ENCODE measurements at places on chromosomes 13 and 19.

DNA sequence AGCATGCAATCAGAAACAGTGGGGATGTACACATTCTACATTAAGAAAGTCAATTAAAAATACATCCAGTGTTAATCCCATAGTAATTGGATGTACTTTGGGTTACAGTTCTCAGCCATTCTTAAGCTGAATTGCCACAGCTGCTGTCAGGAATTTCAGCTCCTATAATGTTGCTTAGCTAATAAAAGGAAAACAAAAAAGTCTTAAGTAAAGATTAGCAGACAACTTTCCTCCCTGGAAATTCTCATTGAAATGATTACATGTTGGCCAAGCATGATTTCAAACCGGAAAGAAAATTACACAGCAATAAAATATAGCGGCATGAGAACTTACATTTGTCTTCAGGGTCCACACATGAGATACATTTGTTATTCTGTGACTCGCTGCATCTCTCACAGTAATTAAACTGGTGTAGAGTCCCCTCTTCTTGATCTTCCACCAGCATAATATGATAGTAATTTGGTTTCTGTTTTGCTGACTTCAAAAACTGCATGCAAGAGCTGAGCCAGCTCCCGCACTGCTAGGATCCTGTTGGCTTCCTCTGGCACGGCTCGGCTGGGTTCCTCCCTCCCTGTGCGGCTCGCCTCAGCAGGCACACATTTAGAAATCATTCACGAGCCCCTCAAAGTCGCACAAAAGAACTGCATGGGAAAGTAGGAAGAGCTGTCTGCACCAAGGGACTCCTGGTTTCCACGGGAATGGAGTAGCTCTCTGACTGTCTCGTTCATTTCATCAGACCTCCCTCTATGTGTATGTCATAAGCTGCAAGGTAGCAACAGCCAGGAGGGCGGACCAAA lies at the start of gene HTR2A:
Gene HTR2A, minus strand, starts transcription at position 713 of the 797 bp plus-strand sequence. CDS start 1,147 bp downstream, outside the sequence.
- no peak for DNase-seq

- no peak for DNase-seq
Observed at GRCh38 chr13:51453959-51454703, 1.3 kb upstream of the INTS6 start.

DNA sequence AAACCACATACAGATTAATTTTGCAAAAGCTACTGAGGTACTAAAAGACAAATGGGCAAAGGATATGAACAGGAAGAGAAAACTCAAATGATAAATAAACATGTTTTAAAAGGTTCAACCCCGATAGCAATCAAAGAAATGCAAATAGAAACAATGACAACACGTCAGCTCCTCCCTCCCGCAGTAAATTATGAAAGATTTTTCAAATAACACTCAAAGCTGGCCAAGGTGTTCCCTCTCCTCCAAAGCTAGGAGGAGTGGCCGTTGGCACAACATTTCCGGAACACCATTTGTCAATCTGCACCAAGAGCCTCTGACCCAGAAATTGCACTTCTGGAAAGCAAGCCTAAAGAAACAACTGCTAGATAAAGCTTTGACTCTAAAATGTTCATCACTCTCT lies 28.3 kb downstream of the INSR start:
- DNase-seq = no peak

GRCh38 chr13:20461860-20462532 lies 63.7 kb downstream of the CRYL1 start:
- no peak for DNase-seq

GRCh38 chr19:36973844-36974195 lies 57.7 kb downstream of the ZNF568 start:
- no peak for DNase-seq

DNA sequence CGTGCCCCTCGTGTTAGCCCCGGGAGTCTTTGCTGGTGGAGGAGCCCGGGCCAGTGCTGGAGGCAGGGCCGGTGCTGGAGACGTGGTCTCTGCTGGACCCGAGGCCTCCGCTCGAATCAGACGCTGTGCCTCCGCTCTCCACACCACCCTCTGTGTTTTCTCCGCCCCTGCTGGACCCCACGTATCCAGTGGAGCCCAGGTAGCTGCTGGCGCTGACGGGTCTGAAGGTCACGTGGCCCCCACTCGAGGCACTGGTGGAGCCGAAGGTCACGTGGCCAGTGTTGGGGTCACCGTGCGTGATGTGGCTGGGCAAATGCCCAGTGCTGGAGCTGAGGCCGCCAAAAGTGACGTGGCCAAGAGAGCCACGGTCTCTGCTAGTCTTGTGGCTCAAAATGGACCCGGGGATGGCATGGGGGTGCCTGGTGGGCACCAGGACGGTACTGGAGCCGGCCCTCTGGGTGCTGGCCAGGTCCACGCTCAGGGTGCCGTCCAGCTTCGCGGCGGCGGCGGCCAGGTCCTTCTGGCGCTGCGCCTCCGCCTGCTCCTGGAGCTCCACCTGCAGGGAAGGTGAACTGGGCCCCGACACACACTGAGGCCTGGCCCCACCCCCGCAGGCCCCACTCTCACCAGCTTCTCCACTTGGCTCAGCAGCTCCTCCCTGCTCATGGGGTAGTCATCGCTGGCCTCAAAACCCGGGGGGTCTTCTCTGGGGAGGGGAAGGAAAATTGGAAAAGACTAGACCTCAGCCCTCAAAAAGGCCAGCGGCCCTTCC lies 27.3 kb downstream of the ZNF114 start:
- no peak for DNase-seq

GRCh38 chr19:1580382-1580781 lies 12.3 kb upstream of the MEX3D start:
- no peak for DNase-seq

DNA sequence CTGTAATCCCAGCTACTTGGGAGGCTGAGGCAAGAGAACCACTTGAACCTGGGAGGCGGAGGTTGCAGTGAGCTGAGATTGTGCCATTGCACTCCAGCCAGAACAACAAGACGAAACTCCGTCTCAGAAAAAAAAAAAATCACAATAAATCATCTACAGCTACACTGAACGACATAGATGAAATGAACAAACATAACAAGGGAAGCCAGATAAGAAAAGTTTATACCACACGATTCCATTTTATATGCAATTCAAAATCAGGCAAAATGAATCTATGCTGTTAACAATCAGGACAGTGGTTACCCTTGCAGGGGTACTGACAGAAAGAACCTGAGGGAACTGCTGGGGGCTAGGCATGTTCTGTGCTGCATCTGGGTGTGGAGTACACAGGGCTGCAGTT lies 5.7 kb downstream of the XRCC1 start:
- no peak for DNase-seq

- DNase-seq = no peak
Observed at GRCh38 chr13:33556828-33557227, 261.1 kb upstream of the RFC3 start.

- DNase-seq = no peak
Observed at GRCh38 chr19:20182222-20182785, 15.3 kb downstream of the ZNF486 start.

DNA sequence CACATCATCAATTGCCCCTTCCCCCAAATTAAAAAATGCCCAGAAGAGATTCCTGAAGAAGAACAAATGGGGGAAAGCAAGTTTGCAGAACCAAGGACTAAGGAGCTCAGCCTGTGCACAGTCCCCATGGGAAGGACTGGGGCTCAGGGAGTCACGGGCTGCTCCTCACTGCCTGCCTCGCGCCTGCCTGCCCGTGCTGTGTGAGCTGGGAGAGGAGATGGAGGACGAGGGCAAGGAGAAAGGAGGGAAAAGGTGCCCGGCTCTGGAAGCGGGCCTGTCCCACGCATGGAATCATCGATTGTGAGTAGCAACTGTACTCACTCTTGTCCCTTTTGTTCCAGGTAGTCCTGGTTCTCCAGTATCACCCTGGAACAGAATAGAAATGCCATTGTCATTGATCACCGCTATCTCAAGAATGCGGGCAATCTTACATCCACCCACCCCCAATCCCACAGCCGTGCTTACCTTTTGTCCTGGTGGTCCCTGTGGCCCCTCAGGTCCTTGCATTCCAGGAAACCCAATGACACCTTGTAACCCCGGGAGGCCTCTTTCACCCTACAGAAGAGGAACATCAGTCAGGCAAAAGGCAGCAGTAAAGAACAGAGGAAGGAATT lies 93.4 kb downstream of the COL4A1 start:
- DNase-seq = no peak

- DNase-seq = no peak
Observed at GRCh38 chr19:38003438-38004185, 96.6 kb downstream of the SIPA1L3 start.

DNA sequence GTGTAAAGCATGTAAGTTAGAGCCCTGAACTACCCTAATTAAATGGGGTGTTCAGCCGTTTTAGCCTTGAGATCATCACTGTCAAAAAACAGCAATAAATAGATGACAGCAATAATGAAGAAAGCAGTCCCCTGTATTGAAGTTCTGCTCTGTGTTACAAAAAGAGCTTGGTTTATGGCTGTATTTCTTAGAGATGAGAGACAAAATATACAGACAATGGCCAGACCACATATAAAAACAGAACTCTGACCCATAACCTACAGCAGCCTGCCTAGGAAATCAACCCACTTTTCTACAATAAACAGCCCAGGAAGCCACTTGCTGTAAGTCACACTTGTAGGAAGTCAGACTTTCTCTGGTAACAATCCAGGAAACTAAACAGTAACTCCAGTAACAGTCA lies 10.8 kb downstream of the IGFL3 start:
- no peak for DNase-seq

- no peak for DNase-seq
Observed at GRCh38 chr13:99043831-99044231, 66.0 kb upstream of the DOCK9 start.

DNA sequence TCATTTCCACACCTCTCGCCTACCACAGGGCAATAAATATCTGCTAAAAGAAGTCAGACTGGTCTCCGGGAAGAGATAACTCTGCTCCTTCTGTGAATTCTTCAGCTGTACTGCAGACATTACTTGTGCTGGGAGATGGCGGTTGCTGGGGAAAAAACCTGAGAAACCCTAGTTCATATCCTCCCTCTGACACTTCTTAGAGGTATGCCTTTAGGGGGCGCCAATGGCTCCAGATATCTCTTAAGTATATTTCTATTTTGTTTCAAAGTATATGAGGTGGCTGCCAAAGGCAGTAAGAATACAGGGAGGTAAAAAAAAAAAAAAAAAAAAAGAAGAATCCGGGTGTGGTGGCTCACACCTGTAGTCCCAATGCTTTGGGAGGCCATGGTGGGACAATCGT lies 175.2 kb downstream of the PAN3 start:
- no peak for DNase-seq

DNA sequence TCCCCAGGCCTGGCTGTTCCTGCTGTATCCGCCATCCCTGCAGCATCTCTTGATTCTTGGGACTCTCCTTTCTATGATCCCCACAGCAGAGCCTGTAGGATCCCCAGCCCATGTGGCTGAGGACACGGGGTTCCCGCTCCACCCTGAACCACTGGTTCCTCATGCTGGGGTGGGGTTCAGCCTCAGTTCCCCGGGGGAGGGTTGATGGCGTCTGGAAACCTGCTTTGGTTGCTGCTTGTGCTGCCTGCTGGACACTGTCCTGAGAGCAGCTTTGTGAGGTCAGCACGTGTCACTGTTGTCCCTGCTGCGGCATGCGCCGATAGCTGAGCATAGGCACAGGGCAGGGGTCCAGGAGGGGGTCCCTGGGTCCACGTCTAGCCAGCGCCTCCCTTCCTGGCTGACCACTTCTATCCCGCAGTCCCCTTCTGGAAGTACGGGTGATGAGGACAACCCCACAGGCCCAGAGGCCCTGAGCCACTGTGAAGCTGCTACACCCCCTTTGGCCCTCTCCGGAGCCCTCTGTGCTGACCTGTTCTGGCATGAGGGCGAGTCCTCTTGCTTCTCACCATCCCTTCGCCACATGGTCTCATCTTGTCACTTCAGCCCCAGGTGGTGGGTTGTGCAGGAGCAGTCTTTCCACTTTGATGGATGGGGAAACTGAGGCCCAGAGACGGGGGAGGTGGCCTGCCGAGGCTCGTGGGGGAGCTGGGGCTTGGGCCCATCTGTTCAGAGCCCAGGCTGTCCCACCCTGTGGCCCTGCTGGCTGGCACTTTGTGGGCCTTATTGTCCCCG lies 5.5 kb downstream of the EPN1 start:
- DNase-seq = no peak

DNA sequence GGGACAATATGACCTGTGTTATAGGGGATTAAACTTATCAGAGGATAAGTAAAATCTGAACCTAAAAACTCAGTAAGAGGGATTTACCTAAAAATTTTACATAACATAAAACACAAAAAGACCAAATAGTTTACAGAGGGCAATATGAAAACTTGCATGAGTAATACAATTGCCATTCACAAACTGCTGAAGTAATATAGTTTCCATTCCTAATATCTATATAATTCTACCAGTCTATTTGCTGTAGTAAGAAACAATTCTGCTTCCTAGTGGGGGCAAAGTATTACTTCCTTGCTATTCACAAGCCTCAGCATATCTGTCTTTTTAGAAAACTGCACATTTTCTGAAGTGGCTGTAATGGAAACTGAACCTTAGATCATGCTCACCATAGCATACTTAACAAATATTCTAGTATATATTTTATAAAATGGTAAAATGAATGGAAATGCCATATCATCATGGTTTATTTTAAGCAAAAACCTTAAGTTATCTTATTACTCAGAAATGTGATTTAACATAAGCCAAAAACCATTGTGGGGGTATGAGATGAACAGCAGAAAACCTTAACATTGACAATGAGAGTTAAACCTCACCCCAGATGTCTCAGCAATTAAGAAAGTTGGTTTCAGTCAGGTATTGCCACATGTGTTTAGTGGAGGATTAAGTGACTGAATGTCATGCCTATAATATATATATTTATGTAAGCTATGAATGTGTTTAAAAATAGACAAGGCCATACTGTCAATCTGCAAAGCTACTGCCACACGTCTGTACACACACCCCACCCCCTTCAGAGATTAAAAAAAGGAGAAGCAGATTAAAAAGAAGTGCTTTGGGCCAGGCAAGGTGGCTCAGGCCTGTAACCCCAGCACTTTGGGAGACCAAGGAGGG lies 136.8 kb downstream of the MIPEP start:
- no peak for DNase-seq

- no peak for DNase-seq
Observed at GRCh38 chr13:40933508-40934204, 85.5 kb downstream of the ELF1 start.

GRCh38 chr13:74210693-74211393 lies 76.6 kb upstream of the KLF12 start:
- DNase-seq = no peak

DNA sequence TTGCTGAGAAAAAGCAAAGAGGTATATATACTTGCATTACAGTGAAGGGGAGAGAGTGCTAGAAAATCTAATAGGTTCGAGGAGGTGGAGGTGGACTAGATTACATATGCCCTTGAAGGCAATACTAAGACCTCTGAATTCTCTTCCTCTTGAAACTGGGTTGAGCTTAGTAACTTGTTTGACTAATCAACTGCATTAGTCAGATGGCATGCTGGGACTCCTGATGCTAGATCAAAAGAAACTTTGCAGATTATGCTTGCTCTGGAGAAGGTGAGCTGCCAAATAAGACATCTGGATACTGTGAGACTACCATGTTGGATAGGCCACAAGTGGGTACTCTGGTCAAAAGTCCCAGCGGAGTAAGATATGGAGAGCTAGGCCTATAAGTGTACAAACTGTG lies 331.3 kb downstream of the KLF5 start:
- DNase-seq = no peak

- DNase-seq = no peak
Observed at GRCh38 chr13:37382146-37382545, 216.4 kb downstream of the POSTN start.

GRCh38 chr19:42246143-42246921 lies 3.9 kb upstream of the GSK3A start:
- DNase-seq = no peak

Measured in stimulated activated CD4-positive, alpha-beta T cell treated with anti-CD3 and anti-CD28 coated beads, Interleukin-1b, Interleukin-23, amount 100 ng/mL, for 1 hour (primary cell).